ENCODE measurements at places on chromosomes 3 and 15.
A peak's percentile ranks its signal among the peaks of the same experiment; 100 is the strongest.

- DNase-seq: no peak
Observed at GRCh38 chr15:89649716-89650115, 5.6 kb downstream of the KIF7 start.

DNA sequence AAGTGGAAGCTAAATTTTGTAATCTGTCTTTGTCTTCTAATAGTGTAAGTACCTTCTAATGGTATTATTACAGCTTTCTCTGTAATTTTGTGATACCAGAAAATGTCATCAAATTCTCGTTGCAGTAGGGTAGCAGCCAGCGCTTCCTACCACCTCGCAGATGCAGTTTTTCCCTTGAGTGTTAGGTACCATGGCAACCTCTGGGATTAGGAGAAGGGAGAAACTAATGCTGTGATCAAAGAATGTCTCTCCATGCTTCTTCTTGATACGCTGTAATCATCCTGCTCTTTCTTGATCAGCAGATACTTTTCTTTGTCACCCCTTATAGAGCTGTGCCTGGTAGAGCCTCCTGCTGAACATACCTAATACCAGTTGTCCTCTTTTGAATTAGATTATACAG is 27.7 kb downstream of the SRP14 start:
- DNase-seq: no peak

GRCh38 chr3:13051066-13051465 is 22.2 kb downstream of the IQSEC1 start:
- DNase-seq: no peak

GRCh38 chr15:67700023-67700422 is 125.3 kb upstream of the SKOR1 start:
- DNase-seq: no peak

GRCh38 chr3:47752716-47753115 is 29.0 kb downstream of the SMARCC1 start:
- DNase-seq: no peak

- no peak for DNase-seq
Observed at GRCh38 chr3:58023531-58023930, 15.3 kb downstream of the FLNB start.

DNA sequence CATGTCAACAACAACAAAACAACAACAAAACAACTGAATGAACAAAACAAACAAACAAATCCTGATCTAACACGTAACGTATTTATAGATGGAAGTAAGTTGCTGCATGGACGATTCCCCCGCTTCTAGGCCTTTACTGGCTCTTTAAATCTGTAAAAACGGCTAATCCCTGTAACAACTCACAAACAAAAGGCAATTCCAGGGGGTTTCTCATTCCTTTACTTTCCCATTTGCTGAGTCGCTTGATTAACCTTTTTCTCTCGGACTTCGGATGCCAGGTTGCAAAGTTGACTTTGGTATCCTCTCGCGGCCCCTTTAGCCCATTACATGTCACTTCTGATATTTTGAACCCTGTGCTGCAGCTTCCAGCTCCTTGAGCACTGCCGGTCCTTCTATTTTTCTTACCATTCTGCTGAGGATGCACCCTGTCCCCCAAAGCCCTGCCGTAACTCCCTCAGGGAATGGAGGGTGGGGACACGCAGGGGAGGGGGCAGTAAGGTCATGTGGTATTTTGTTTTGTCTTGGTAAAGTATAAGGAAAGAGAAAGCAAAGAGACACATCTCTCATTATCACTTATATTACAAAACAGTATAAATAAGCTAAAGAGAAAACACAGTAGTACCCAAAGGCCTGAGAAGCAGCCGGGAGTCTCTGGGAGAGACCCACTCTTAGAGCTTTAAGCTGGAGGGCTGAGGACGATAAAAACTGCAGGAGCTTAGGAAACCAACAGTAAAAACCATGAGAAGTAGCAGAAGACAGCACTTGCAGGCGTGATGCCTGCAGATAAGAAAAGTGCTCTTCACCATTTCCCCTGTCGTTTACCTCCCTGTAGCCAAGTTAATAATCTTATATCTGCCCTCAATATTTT is 457.8 kb upstream of the ZNF717 start:
- no peak for DNase-seq

GRCh38 chr15:34886134-34886533 is 83.4 kb downstream of the AQR start:
- no peak for DNase-seq

DNA sequence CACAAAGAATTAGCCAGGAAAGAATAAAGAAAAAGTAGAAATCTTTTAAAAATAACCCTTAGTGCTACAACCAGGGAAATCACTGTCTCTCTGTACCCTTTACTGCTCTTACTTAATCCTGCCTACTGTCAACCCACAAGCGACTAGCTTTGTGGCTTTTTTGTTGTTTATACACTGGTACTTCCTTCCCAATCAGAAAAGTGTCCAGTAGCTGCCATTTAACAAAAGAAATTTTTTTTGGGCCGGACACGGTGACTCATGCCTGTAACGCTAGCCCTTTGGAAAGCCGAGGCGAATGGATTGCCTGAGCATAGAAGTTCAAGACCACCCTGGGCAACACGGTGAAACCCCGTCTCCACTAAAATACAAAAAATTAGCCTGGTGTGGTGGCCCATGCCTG is 13.8 kb upstream of the FAM219B start:
- no peak for DNase-seq

- DNase-seq: peak; percentile 34
Observed at GRCh38 chr15:92012368-92012629, 158.8 kb downstream of the SLCO3A1 start.

DNA sequence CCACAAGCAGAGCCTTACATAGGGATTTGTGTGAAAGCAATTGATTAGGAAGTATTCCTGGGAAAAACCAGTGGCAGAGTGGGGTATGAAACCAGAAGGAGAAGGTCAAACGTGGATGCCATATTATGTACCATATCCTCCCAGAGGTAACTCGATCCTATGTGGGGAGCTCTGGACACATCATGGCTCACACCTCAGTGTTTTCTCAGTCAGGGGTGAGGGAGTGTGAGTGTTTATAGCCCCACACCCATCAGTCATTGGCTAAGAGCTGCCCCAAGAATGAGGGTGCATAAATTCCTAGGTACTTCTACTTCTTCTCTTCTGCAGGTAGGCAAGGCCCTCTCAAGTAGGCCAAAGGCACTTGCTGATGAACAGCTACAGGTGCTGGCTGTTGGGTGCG is 28.2 kb upstream of the PDZRN3 start:
- DNase-seq: no peak

DNA sequence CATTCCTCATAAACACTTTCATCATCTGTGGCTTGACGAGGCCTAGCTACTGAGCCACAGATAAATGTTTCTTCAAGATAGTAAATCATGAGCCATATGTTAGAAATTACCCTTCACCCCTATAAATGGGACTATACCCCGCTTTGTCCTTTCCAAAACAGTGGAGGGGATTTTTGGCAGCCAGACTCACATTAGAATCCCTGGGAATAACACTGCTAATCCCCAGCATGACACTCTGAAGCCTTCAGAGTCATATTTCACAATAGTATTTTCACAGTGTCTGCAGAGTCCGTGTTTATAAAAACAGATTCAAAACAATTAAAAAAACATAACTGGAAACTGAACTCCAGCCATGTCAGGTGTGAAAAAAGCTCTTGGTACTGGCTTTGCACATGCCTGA is 271.6 kb downstream of the ERC2 start:
- no peak for DNase-seq

- peak; percentile 56 for DNase-seq
Observed at GRCh38 chr3:52055537-52056351, 627 bp downstream of the DUSP7 start.

DNA sequence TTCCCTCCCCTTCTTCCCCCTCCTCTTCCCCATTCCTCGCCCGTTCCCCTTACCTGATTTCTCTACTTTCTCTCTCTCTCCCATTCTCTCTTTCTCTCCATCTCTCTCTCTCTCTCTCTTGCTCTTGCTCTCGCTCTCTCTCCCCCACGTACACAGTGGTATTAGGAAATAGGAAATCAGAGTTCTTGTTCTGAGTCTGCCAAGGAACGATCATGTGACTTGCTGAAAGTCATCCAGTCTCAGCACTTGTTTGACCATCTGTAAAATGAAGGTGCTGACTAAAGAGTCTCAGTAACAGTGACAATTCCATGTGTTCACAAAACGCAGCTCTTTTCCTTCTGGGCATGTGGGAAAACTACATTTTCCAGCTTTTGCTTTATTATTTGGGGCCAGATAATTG is 445.0 kb upstream of the TGFBR2 start:
- no peak for DNase-seq

DNA sequence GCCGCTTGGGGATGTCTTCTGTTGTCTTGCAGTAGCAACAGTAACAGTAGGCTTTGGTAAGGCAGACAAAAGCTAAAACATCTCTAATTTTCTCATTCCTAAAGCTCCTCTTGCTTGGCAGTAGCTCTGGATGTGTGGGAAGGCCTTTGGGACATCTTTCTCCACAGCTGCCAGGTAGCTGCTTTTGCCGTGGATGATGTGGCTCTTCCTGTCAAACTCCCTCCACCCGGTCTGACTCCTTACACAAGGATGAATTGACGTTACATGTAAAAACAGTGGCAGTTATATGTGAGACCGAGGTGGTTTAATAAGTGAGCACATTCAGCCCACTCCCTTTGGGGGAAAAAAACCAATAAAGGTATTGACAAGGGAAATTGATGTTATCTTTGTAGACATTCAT is 309.1 kb downstream of the TUSC7 start:
- no peak for DNase-seq

- no peak for DNase-seq
Observed at GRCh38 chr3:178714925-178715832, 178.9 kb downstream of the KCNMB2 start.

GRCh38 chr3:141388395-141388794 is 20.1 kb downstream of the ZBTB38 start:
- DNase-seq: no peak

DNA sequence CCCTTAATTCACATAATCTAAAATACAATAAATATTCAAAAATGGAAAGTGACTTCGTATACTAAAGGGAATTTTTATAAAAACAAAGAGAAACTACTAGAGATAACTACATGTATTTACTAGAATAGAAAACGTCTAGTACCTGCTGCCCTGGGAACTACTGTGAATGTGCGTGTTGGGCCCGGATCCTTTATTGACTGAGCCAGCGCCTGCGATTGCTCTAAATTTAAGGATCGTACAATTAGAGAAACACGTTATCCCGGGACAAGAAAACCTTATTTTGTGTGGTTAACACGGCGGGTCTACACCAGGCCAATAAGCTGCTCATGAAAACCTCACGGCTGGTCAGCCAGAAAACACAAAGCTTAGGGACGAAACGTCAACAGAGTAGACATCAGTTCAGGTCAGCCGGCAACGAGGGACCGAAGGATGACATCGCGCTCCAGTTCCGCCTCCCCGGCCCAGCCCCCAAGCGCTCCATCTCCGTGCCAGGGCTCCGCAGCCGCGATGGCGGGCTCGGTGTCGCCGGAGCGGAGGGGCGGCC is 555 bp downstream of the TM2D3 start:
- DNase-seq: peak; percentile 42

DNA sequence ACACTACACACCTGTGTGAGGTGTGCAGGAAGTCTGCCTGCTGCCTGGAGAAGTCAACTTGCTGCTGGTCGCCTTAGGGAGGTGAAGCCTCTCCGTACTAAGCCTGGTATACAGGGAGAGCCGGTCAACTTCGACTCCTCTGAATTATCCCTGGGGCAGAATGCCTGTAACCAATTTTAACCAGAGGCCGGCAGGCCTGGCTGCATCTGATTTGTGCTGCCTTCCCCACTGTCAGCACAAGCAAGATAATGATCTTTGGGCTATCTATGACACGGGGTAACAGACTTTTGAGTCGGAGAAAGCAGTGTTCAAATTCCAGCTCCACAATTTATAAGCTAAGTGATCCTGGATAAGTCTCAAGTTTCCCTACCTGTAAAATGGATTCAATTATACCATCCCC is 42.3 kb downstream of the MAGEF1 start:
- DNase-seq: no peak

DNA sequence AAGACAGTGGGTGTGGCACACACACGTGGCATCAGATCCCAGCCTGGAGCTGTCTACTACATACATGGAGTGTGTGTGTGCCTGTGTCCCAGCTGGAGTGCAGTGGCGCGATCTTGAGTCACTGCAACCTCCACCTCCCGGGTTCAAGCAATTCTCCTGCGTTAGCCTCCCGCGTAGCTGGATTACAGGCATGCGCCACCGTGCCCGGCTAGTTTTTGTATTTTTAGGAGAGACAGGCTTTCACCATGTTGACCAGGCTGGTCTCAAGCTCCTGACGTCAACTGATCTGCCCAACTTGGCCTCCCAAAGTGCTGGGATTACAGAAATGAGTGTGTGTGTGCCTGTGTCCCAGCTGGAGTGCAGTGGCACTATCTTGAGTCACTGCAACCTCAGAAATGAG is 108.8 kb downstream of the IL12A start:
- DNase-seq: no peak

- no peak for DNase-seq
Observed at GRCh38 chr3:11625376-11626083, 18.2 kb downstream of the VGLL4 start.

DNA sequence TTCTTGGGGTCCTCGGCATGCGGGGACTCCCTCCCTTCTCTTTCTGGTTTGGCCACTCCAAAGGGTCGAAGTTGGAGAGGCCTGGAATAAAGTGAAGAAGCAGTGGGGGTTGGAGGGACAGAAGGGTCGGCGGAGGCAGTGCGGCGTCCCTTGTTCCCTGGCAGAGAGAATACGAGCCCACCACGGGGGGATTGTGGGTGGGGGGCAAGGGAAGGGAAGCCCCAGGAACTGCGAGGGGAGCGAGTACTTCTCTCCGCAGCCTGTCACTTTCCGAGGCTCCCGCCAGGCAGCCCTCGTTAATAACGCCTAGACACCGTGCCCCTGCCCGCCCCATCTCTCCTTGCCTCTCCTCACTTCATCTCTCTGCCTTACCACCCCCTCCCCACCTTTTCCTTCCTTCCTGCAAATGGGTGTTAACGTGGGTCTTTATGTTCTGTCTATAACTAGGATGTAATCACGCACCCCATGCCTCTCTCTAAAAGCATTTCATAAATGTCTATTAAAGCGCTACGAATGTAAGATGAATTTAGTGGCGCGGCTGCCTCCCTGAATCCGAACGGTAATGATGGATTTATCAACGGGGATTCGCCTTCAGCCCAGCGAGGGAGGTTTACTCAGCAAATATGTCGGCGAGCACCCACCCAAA is 13.7 kb downstream of the NR2F2 start:
- DNase-seq: no peak
